ENCODE measurements at places on chromosomes 11 and 22. TPM values are rescaled to one million over a fixed set of nuclear protein-coding genes. Genes with fewer than 3 reads are reported as not detected.

DNA sequence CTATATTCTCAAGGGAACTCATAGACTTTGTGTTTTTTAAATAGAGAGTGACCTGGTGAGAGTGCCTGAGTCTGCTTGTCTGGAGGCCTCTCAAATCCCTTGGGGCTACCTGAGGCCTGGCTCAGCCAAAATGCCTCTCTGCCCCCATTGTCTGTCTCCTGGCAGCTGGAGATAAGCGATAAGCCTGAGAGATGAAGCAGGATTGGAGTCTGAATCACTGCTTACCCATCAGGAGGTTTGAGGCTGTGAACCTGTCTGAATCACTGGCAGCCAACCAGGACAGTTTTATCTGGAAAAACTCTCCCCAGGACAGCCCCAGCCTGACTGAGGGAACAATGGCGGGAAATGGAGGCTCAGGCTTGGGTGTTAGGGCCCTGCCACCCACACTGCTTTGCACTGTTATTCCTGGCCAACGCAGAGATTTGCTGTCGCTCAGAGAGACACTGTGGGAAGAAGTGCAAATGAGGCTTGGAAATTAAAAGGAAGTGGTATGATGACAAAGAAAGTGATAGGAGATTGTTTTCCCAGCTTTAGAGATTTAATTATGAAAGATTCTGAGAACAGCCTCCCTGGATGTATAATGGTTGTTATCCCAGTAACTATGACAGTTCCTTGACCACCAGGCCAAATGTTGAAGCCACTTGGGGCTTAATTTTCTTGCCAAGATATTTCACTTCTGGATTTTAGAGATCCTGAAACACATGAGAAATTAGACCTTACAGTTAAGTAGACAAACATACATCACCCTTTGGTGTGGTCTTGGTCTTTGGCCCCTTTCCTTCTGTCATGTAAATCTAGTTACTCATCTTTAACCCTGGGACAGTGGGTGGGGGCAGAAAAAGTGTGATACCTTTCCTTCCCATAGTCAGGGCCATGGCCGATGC lies 102.1 kb downstream of the RASSF10 start:
- H3K27ac ChIP-seq: no peak overlapping the region
- no peaks in the 10 kb centered on the region for H3K36me3 ChIP-seq
- DNase-seq: no peak
- no peaks in the 10 kb centered on the region for H3K27me3 ChIP-seq
- no peaks in the 10 kb centered on the region for H3K4me1 ChIP-seq

DNA sequence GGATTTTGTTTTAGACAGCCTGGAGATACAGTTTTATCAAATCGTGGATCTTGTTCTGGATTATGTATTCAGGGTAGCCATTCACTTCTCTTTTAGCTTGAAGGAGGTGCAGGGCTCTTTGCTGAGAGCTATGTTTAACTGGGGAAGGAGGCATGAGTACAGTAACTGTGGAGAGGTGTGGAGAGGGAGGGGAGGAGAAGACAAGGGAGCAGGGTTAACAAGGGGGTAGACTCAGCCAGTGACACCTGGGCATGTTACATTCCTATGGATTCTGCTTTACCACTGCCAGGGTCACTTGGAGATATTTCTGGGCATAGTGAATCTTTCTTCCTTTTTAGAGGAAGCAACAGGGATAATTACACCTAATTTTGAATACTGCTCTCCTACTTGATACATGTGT lies 536.0 kb downstream of the TMEM135 start:
- no peaks in the 10 kb centered on the region for H3K27me3 ChIP-seq
- H3K4me1 ChIP-seq: no peaks in the 10 kb centered on the region
- no peaks in the 10 kb centered on the region for H3K36me3 ChIP-seq
- no peak for DNase-seq
- no peak overlapping the region for H3K27ac ChIP-seq
- H3K4me3 ChIP-seq: no peak overlapping the region

- H3K4me1 ChIP-seq: no peaks in the 10 kb centered on the region
- no peak for DNase-seq
- H3K27me3 ChIP-seq: no peaks in the 10 kb centered on the region
- no peak overlapping the region for H3K4me3 ChIP-seq
These were observed 18.2 kb upstream of the CASP12 start for GRCh38 chr11:104916442-104916841.

- H3K4me1 ChIP-seq: no peaks in the 10 kb centered on the region
- no peak overlapping the region for H3K27ac ChIP-seq
- no peak for DNase-seq
- no peaks in the 10 kb centered on the region for H3K36me3 ChIP-seq
- H3K4me3 ChIP-seq: no peak overlapping the region
These were observed 293.9 kb downstream of the NTM start for GRCh38 chr11:131664293-131664692.

GRCh38 chr22:32786027-32786418 lies 15.5 kb upstream of the TIMP3 start:
- no peaks in the 10 kb centered on the region for H3K36me3 ChIP-seq
- DNase-seq: no peak
- H3K27ac ChIP-seq: no peak overlapping the region
- H3K27me3 ChIP-seq: no peaks in the 10 kb centered on the region
- H3K4me1 ChIP-seq: no peaks in the 10 kb centered on the region

DNA sequence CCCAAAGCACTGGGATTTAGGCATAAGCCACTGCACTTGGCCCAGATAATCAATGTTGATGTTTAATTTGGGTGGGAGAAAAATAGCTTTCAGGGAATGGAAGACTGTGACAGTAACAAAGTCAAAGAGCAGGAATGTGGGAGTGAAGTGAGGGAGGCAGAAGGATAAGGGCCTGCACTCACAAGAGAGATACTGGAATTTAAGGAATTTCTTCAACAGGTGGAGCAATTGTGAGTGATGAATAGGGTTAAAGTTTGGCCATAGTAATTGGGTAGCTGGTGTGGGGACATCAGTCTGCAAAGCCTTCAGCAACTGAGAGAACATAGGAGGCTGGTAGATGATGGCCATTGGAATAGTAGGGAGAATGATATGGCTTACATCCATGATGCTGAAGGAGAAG lies 8.6 kb upstream of the APBB1 start:
- no peak overlapping the region for H3K27ac ChIP-seq
- H3K36me3 ChIP-seq: no peaks in the 10 kb centered on the region
- H3K27me3 ChIP-seq: no peaks in the 10 kb centered on the region
- DNase-seq: no peak

- DNase-seq: peak; percentile 77
- H3K27ac ChIP-seq: peak overlapping the region; percentile 13
- no peak overlapping the region for H3K4me3 ChIP-seq
- no peaks in the 10 kb centered on the region for H3K27me3 ChIP-seq
- H3K36me3 ChIP-seq: no peaks in the 10 kb centered on the region
- H3K4me1 ChIP-seq: no peaks in the 10 kb centered on the region
These were observed 204.9 kb downstream of the CSNK2A3 start for GRCh38 chr11:11148104-11148509.

DNA sequence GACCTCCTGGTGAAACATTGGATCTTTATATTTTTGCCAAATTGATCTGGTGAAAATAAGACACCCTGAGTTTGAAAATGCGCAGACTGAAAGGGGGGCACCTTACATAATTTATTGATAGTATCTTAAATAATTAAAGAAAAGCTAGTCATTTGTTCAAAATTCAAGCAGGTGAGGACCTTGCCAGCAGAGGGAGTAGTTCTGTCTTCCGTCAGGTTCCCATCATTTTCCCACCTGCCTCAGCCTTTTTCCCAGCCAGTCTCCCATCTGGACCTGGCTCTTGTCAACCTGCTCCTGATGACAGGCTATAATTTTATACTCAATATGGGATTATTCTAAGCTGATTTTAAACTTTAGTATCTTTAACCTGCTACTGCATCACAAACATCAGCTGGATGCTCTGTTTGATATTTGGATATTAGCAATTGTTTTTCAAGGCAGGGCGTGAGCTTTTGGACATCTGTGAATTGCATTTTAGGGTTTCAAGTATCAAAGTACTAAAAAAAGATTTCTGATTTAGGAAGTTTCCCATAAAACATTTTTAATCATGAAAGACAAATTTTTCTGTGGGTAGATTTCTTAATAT lies 132.0 kb downstream of the ELP4 start:
- DNase-seq: peak; percentile 4
- H3K27me3 ChIP-seq: no peaks in the 10 kb centered on the region
- H3K4me3 ChIP-seq: no peak overlapping the region
- H3K27ac ChIP-seq: no peak overlapping the region
- H3K36me3 ChIP-seq: no peaks in the 10 kb centered on the region

DNA sequence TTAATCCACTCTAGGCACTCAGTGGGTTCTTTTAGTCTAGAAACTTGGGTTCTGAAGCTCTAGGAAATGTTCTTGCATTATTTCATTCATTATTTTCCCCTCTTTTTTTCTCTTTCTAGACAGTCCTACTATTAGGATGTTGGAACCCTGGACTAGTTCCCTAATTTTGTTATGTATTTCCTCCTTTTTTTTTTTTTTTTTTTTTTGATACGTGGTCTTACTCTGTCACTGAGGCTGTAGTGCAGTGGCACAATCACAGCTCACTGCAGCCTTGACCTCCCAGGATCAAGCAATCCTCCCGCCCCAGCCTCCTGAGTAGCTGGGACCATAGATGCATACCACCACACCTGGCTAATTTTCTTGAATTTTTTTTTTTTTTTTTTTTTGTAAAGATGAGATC lies 9.4 kb downstream of the UPB1 start:
- H3K27me3 ChIP-seq: no peaks in the 10 kb centered on the region
- no peaks in the 10 kb centered on the region for H3K4me1 ChIP-seq
- H3K27ac ChIP-seq: no peak overlapping the region

DNA sequence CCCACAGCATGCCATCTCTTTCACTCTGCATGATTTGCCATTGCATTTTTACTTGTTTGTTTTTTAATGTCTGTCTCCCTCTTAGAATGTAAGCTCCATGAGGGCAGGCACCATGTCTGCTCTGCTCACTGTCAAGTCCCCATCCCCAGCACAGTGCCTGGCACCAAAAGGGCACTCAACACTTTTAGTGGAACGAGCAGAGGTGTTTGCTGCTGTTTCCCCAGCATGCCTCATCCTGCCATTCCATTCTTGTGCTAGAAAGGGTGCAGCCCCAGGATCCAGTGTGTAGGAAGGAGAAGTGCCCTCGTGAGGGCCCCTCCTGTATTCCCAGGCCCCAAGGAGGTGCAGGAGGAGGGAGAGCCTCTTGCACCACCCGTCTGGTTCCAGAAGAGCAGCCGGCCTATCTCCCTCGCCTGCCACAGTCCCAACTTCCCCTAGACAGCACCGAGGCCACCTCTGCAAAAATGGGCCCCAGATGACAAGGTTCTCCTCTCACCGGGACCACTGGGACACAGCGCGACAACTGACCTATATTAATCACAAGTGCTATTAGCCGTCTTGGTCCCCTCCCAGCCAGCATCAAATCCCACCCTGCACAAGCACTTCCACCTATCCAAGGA lies 33.3 kb upstream of the CACNG2 start:
- no peak overlapping the region for H3K4me3 ChIP-seq
- peaks cover 4% of the 10 kb centered on the region for H3K27me3 ChIP-seq
- H3K36me3 ChIP-seq: no peaks in the 10 kb centered on the region
- H3K27ac ChIP-seq: no peak overlapping the region
- DNase-seq: no peak

- no peaks in the 10 kb centered on the region for H3K27me3 ChIP-seq
- DNase-seq: no peak
- no peaks in the 10 kb centered on the region for H3K4me1 ChIP-seq
- H3K27ac ChIP-seq: no peak overlapping the region
- H3K36me3 ChIP-seq: no peaks in the 10 kb centered on the region
These were observed 125.2 kb upstream of the SNX19 start for GRCh38 chr11:131041331-131042040.

- no peaks in the 10 kb centered on the region for H3K36me3 ChIP-seq
- DNase-seq: no peak
- H3K27me3 ChIP-seq: no peaks in the 10 kb centered on the region
- no peaks in the 10 kb centered on the region for H3K4me1 ChIP-seq
- peak overlapping the region; percentile 81 for H3K4me3 ChIP-seq
- H3K27ac ChIP-seq: peak overlapping the region; percentile 72
These were observed 35.8 kb upstream of the HSD17B12 start for GRCh38 chr11:43644621-43645299.

Gene MMP27
- total RNA-seq: not detected

Gene MB
- total RNA-seq: 9.9 TPM

Gene SCUBE2
- 69.8 TPM for total RNA-seq

Gene MMP1
- total RNA-seq: 1.2 TPM

Gene PLAAT5
- total RNA-seq: 25.7 TPM

Gene SIPA1
- 45.2 TPM for total RNA-seq

Gene KIF18A
- total RNA-seq: 3.8 TPM

Gene GAB4
- not detected for total RNA-seq
